Kasumi-1 (cell line): ENCODE measurements at places on chromosomes 5 and 9.

DNA sequence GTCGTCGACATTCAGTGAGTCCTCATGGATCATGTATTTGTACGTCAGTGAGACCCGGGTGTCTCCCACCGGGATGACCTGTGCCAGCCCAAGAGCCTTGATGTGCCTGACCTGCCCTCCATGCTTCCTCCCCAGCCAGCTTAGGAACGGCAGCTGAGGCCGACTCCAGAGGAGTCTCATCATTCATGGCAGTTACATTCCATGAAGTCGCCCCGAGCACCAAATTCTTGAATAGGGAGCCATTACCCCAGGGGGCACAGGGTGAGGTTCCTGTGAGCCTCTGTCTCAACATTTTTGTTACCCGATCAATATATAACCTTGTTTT lies 67.8 kb downstream of the ZNF354C start:
- no peak for DNase-seq

- no peak for DNase-seq
Measured at GRCh38 chr9:72133365-72134035, 15.7 kb upstream of the GDA start.

DNA sequence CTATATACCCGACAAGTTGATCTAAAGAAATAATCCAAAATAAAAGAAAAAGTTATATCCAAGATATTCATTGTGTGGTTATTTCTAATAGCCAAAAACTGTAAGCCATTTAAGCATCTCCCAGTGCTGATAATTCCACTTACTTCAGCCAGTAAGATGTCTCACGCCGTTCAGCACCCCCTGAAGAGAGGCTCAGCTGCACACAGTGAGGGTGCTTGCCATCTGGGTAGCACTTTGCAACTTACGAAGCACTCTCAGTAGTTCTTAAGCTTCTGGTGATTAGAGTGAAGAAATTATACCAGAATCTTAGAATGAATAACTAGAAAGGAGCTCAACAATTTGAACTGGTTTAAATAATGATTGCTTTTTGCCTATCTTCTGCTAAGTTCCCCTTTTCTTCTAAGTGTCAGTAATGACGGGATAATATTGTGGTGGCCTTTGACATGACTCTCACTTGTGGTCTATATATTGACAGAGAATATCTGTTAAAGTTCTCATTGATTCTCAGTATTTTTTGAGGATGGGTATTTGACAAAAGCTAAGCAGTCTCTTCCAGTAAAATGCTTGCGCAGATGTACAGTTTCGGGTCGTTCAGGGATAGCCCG lies 26.2 kb upstream of the LTC4S start:
- DNase-seq, result peak; percentile 62

- no peak for DNase-seq
Measured at GRCh38 chr5:77177576-77177975, 32.9 kb upstream of the PDE8B start.

DNA sequence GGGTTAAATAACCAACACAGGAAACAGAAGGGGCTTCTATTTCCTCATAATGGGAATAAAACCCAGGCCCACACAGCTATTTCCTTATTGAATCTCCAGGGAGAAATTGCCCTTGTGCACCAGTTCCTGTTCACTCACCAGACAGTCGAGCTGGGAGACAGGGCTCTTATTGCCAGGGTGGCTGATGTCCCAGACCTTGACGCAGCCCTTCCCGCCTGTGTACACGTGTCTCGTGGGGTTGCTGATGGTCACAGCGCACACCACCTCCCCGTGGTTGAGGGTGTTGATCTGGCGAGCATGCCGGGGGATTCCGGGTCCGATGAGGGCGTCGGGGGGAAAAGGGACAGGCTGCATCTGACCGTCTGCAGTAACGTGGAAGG lies 96.5 kb downstream of the TLE1 start:
- peak; percentile 95 for DNase-seq

DNA sequence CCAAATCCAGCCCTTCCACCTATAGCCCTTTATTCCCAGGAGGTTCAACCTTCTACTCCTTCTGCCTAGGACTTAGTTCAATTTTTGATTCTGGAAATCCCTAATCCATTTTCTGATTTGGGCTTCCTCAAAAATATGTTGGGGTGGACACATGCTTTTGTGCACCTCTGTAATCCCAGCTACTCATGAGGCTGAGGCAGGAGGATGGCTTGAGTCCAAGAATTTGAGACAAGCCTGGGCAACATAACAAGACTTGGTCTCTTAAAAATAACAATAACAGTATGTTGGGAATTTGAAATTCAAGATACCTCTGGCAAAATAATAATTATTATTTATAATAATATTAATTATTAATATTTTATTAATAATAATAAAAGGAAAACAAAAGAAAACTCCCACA lies 188.7 kb upstream of the TLE4 start:
- DNase-seq, result no peak

GRCh38 chr9:109476642-109477257 lies 21.4 kb downstream of the PTPN3 start:
- DNase-seq, result no peak

GRCh38 chr9:22469928-22470544 lies 23.4 kb downstream of the DMRTA1 start:
- DNase-seq, result peak; percentile 4

DNA sequence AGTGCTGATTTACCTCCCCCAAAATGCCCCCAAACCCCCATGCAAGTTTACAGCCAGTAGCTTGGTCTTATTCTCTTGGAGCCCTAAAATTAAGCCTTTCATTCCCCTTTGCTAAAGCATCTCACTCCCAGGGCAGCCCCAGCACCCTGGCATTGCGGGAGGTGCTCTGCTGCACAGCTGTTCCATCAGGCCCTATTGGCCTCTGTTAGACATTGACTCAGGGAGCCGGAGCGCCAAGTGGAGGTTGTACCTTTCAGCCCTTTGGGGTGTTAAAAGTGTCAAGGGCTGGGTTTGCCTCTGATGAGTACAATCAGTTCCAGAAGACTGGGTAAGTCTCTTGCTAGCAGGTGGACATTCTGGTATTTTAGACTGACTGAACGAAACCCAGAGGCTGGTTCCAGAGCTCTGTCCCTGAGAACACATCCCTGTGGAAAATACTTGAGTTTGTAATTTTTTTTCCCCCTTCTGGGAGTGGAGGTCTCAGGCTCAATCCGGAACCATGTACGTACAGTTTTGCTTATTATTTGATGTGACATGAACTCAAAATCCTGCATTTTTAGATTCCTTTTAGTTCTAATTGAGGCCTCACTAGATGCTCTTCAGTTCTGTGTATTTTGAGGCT lies 102.4 kb downstream of the UBE2R2 start:
- DNase-seq, result no peak

DNA sequence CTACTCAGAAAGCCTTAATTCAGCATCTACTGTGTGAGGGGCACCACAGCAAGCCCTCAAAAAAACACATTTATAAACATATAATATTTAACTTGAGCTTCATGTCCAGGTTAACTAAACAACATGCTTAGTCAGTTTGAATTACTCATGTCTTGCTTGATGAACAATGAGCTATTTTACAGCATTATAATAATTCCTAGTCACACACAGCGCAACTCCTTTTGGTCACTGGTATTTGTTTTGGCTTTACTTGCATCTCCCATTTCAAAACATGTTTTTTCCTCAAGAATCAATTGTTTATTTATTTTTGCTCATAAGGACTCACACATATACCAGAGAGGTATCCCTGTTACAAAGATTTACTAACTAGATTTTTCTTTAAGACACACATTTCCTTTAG lies 616.7 kb upstream of the DAB2 start:
- DNase-seq, result no peak

GRCh38 chr9:125959951-125960619 lies 212.9 kb downstream of the PBX3 start:
- DNase-seq, result no peak

- DNase-seq, result peak; percentile 44
Measured at GRCh38 chr9:33415501-33416038, 13.2 kb upstream of the AQP7 start.

DNA sequence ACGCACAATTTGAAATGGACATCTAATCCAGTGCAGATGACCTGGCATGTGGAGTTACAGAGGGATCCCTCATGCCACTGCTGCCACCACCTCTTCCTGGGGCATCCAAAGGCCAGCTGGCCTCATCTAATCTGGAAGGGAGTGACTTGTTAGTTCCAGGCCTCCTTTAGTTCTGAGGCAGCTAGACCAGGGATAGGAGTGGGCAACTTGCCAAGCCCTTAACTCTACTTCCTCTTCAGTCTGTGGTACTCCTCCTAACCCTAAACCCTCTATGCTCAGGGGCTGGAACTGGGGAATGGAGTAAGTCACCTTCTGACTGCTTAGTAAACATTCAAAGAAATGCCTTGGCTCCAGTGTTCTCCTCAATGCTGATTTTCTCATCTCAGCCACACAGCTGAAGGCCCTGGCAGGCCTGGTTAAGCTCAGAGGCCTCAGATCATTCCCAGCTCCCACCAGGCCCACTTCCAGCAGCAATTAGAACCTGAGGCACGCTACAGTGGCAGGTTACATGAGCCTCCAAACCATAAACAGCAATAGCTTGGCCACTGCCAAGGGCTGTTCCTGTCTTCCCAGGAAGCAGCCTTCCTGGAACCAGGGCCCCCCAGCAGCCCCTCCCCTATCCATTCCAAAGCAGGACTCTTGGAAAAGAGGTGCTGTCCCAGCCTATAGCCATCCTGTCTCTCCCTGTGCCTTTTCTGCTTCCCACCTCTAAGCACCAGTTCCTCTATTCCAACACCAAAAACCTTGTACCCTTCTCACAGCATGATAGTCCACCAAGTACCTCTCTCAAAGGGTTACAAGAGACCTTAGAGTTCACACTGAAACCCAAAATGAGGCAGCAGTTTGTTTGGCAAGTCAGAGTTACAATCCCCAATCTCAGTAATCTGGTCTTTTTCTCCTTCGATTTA lies 2.0 kb downstream of the EIF4EBP3 start:
- DNase-seq, result peak; percentile 57

- no peak for DNase-seq
Measured at GRCh38 chr5:40601198-40601868, 78.4 kb upstream of the PTGER4 start.

DNA sequence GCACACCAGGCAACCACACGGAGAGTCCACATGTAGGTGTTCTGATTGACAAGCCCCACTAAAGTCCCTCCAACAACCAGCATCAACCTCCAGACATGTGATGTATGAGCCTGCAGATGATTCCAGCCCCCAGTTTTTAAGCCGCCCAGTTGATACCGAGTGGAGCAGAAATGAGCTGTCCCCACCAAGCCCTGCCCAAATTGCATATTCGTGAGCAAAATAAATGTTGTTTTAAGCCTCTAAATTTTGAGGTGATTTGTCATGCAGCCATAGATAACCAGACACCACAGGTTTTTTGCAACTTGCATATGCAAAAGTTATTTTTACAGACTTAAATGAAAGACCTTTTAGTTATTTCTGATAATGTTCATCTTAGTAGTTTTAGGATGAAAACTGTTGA lies 187.7 kb downstream of the PIK3R1 start:
- DNase-seq, result no peak

- DNase-seq, result no peak
Measured at GRCh38 chr9:114775981-114776380, 29.9 kb downstream of the TNFSF15 start.

- no peak for DNase-seq
Measured at GRCh38 chr9:34982361-34982760, 7.2 kb upstream of the DNAJB5 start.

- no peak for DNase-seq
Measured at GRCh38 chr5:118557251-118557661, 431.1 kb downstream of the DTWD2 start.

- no peak for DNase-seq
Measured at GRCh38 chr5:133514456-133514855, 97.9 kb downstream of the FSTL4 start.

GRCh38 chr5:125549322-125549911 lies 803.0 kb upstream of the ZNF608 start:
- DNase-seq, result no peak

- DNase-seq, result no peak
Measured at GRCh38 chr9:85502815-85503655, 238.7 kb downstream of the AGTPBP1 start.

DNA sequence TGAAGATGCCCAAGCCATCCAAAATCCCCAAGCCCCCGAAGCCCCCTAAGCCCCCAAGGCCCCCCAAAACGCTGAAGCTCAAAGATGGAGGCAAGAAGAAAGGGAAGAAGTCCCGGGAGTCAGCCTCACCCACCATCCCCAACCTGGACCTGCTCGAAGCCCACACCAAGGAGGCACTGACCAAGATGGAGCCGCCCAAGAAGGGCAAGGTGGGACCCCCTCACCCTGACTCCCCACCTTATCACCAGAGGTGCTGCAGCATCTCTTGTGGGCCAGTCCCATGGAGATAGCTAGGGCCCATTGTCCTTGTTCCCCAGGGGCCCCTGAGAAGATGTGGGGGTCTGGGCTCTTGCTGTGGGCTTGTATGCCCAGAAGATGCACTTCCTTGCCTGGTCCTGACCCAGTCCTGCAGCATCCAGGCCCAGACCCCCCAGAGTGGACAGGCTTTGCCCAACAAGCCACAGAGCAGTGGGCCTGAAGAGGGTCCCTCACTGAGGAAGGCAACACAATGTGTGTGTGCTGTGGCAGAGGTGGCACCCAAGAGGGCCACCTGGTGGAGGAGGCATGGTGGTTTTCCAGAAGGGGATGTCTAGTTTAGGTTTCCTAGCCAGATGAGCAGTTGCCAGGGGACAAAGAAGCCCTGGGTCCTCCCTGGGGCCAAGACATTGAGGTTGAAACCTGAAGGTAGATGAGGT lies 84.1 kb downstream of the PHF2 start:
- DNase-seq, result no peak

DNA sequence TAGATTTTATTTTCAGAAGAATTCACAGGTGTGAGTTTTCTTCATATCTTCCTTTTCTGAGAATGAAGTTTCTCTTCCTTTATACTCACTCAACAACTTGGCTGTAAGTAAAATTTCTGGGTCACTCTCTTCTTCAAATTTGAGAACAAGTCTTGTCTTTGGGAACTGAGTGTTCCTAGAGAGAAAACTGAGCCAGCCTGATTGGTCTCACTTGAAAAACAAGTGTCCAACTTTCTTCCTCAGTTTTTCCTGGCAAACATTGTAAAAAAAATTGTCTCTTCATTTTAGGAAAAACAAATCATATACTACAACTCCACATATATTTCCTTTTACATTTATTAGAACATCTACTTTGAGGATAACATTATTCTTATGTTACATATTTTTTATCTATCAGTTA lies 156.1 kb upstream of the GHR start:
- no peak for DNase-seq

DNA sequence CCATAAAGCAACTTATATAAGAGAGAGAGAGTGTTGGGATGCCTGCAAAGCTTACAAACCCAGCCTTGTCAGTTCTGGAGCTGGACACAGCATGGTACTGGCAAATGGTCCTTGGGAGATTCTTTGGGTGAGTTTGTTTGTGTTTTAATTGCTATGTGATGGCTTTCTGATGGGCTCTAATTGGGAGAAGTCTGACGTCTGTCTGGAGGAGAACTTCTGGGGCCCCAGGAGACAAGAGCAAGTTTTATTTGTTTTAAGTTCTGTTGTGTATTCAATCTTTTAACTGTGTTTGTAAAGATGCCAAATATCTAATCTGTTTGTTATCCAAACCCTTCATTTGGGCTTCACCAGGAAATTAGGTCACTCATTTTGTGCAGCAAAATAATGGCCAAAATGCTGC lies 50.3 kb upstream of the AFAP1L1 start:
- no peak for DNase-seq

GRCh38 chr5:59279979-59280378 lies 613.5 kb downstream of the PDE4D start:
- DNase-seq, result no peak
